Left ventricle myocardium superior (tissue), 1 donor: ENCODE measurements at places on chromosomes 11 and 22. TPM values are rescaled to one million over a fixed set of nuclear protein-coding genes. Genes with fewer than 3 reads are reported as not detected.
A peak's percentile ranks its signal among the peaks of the same experiment; 100 is the strongest.

Gene APOL6
- total RNA-seq, result 5.2 TPM

GRCh38 chr22:38784035-38784434, 9.9 kb downstream of the DNAL4 start:
- no peak for DNase-seq

GRCh38 chr22:40116496-40117200, 61.1 kb upstream of the TNRC6B start:
- no peak for DNase-seq

- DNase-seq, result no peak
Observed at GRCh38 chr11:19088791-19089190, 28.2 kb upstream of the ZDHHC13 start.

- peak; percentile 15 for DNase-seq
Observed at GRCh38 chr22:44373234-44373633, 60.5 kb upstream of the SHISAL1 start.
